ENCODE measurements at places on chromosomes 11 and 22.

- no peak for DNase-seq
Measured at GRCh38 chr22:20808844-20809243, 34.9 kb downstream of the SERPIND1 start.

- DNase-seq: no peak
Measured at GRCh38 chr22:38232196-38232595, 30.4 kb downstream of the MAFF start.

- DNase-seq: no peak
Measured at GRCh38 chr11:20025332-20025840, 134.9 kb downstream of the DBX1 start.

DNA sequence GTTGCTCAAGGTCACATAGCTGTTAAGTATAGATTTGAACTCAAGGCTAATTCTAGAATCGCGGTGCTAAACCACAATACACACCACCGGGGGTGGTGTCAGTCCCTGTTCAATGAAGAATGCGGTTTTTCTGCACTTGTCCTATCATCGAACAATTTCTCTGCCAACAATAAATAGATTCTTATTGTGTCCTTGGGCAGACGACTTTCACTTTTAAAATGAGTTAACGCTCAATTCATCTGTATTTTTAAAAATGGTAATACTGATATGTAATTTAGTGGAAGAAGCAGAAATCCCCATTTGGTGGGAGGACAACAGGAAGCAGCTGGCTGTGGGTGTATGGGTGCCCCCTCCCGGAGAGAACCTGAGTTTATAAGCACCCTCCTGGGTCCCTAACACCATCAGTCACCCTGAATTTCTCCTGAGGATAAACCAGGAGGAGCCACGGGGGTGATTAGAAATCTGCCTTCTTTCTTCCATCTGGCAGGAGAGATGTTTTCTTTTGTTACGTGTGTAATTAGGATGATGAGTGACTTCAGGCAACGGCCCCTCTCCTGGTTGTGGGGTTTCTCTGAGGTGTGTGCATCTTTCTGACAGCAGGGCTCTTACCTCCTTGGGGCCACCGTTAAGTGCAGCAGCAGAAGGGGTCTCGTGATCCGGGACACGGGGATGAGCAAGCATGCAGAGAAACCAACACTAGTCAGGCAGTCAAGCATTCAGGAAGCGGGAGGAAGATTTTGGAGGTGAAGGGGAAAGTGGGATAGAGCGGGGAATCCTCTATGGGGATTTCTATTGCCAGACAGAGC is 87.7 kb downstream of the GRAMD1B start:
- DNase-seq: no peak

DNA sequence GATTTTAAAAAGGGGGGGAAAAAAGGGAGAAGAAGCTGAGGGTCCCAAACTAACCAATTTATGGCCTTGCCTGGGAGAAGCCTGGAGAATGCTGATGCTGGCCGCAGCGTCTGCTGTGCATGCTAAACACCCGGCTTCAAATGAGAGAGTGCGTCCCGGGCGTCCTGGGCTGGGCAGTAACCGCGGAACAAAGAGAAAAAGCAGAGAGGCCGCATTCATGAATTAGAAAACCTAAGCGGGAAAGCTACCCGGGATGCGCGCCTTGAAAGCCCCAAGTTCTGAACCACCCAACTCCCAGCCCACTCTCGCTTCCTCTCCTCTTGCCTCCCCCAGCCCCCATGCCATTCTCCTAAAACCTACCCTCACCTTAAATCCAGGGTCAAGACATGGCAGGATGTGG is 6.5 kb downstream of the MN1 start:
- no peak for DNase-seq

DNA sequence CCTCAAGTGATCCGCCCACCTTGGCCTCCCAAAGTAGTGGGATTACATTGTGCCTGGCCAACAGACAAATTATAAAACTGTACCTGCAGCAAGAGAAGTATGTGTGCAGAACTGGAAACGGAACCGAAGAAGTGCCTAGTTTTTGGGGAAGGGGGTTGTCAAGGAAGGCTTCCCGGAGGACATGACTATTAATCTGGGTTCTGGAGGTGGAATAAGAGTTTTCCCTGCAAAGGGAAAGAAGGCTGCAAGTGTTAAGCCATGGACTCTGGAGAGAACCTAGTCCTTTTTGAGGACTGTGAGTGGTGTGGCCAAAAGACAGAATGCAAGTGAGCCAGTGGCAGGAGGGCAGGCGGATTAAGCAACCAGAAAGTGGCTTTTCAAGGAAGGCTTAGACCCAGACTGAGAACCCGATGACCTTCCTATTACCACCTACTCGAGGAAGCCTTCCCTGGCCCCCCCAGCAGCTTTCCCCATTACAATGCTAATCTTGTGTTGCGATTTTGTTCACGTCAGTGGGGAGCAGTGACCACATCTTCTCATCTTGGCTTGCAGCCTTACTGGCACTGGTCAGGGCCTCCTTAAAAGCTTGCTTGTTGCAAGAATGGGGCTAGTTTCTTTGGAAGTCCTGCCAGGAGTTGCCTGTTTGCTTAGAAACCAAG is 5.7 kb upstream of the SEPTIN3 start:
- DNase-seq: no peak

DNA sequence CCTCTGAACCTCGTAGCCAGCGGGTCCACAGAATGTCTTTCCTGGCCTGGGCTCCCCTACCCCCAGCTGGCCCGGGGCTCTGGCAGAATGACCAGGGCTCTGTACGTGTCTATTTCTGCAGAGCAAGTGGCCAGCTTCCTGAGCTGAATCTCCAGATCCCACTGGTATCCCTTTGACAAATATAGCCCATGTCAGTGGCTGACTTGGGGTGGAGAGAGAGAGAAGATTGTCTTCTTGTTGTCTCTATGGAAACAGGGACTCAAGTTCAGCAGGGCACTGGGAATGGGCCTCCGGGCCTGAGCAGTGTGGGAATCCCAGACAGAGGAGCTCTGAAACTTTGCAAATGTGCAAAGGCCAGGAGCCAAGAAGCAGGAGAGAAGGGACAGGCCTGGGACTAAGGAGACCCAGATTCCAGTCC is 33.9 kb downstream of the ANO1 start:
- DNase-seq: no peak

- DNase-seq: no peak
Measured at GRCh38 chr11:120532082-120532831, 20.7 kb downstream of the GRIK4 start.

GRCh38 chr11:62752177-62752785 is 1.7 kb downstream of the ZBTB3 start:
- no peak for DNase-seq

GRCh38 chr11:47705721-47706120 is 9.4 kb downstream of the AGBL2 start:
- no peak for DNase-seq

DNA sequence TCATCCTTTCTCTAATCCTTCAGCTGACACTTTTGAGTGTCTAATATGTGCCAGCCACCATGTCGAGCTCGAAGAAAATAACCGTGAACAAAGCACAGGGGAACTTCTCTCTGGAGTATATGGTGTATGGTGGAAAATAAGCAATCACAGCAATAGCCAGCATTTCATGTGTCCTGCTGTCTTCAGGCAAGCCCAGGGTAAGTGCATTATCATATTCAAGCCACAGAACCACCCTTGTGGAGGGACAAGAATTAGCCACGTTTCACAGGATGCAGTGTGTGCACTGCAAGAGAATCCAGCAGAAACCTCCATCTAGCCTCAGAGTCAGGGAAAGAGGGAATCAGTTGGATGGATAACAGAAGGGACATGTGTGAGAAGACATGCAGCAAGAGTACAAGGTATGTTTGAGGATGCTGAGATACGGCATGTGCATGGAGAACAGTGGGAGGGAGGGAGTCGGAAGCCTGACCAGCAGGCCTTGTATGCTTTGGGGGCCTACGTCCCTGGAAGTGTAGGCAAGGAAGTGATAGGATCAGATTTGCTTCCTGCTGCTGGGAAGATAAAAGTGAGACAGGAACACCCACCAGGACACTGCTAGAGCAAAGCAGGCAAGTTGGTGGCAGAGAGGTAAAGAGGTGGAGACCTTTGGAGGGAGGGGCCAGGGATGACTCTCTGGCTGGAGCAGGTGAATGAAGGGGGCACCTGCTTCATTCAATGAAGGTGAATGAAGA is 14.7 kb upstream of the GNAZ start:
- DNase-seq: no peak

DNA sequence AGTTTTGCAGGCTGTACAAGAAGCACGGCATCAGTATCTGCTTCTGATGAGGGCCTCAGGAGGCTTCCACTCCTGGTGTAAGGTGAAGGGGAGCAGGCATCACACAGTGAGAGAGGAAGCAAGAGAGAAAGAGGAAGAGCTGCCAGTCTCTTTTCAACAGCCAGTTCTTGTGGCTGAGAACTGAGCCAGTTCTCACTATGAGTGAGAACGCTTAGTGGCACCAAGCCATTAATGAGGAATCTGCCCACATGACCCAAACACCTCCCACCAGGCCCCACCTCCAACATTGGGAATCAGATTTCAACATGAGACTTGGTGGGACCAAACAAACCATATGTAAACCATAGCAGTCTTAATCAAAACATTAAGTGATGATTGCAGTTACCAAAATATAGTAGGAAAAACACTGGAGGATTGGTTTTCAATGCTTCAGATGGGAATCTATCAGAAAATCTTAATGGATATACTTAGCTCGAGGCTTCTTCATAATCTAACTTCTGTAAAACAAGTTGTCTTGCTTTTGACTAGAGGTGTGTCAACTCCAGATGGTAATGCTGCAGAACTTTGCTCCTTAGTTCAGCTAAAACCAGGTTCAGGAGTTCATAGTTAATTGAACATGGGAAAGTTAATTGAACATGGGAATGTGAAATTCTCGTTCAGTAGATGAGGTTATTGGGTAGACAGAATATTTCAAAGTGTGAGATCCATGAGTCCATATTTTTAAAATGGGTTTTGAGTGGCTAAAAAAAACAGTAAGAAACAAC is 12.2 kb downstream of the FAR1 start:
- DNase-seq: no peak

DNA sequence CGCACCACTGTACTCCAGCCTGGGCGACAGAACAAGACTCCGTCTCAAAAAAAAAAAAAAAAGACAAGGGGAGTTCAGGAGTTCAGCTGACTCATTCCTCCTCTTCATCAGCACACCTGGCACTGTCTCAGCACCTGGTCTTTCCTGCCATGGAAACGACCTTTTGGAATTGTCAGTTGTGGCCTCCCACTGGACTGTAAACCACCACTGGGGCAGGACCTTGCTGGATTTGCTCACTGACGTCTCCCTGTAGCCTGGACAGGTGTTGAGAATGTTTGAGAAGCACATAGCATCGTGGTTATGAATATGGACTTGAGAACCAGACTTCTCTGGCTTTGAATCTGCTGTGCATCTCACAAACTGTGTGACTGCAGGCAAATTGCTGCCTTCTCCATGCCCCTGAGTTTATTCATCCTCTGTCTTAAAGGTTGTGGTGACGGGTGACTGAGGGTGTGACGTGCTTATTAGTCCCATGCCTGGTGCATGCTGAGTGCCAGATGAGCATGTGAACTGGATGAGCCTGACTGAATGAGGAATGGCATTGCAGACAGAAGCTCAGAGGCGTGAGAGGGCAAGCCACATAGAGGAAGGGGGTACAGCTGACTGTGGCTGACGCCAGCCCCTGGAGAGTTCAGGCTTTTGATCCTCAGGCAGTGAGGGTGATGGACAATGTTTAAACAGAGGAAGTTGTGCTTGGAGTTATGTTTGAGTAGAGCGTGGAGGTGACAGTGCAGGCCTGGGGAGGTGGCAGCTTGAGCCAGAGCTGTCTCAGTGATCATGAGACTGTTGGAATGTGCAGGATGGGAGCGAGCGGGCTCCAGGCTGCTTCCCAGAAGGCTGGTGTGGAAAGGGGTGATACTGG is 12.7 kb downstream of the TOM1 start:
- DNase-seq: no peak

DNA sequence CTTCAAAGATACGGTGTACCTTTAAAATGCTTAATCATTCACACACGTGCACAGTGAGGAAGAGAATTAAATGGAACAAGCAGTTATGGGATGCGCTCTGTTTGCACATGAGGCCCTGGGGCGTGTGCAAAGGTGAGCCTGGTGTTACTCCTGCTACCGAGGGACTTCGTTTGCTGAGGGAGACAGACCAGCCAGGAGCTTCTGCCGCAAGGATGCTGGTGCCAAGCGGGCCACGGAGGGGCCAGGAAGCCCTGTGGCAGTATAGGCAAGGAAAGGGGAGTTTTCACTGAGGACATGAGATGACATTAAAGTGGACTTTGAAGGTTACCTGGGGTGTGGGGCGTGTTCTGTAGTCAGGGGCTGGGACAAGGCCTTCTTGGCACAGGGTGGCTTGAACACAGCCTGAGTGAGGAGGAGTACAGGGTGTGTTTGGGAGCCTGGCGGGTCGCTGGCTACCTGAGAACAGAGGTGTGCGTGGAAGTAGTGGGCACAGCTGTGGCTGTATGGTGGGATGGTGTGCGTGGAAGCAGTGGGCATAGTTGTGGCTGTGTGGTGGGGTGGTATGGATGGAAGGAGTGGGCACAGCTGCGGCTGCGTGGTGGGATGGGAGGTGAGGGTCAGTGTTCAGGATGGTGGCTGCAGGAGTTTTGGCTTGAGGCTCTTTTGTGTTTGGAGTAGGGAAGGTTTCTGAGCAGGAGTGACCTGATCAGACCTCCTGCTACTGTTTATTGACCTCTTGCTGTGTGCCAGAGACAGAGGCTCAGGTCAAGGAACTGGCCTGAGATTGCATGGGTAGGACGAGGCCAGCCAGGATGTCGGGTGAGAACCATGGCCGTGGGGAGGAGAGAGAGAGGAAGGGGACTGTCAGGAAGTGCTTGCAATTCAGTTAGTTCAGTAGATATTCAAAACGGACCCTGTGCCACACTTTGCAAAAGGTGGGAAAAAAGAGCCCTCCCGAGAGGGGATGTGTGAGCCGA is 13.7 kb downstream of the TBC1D22A start:
- DNase-seq: no peak

DNA sequence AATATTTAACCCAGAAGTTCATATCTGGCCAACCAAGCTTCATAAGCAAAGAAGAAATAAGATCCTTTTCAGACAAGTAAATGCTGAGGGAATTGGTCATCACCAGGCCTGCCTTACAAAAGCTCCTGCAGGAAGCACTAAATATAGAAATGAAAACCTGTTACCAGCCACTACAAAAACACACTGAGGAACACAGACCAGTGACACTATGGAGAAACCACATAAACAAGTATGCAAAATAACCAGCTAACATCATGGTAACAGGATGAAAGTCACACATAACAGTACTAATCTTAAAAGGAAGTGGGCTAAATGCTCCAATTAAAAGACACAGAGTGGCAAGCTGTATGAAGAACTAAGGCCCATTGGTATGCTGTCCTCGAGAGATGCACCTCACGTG is 311.4 kb downstream of the DYNC2H1 start:
- no peak for DNase-seq

- DNase-seq: peak; percentile 5
Measured at GRCh38 chr22:31230871-31231621, 18.9 kb downstream of the LIMK2 start.

- no peak for DNase-seq
Measured at GRCh38 chr11:92101920-92102319, 122.7 kb upstream of the FAT3 start.

DNA sequence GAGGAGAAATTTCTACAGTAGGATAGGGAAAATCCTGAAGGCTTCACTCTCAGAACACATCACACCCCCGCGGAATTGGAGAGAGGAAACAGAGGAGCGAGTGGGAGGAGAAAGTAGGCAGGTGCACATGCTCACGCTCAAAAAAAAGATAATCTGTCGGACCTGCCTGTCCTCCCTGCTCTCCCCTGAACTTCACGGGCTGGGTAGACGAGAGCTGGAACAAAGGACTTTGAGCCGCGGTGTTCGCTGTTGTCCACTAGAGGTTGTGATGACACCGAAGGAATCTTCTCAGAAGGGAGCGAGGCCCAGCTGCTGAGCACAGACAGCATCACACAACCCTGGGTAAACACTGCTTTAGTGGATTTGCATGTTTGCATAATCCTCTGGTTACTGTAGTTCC is 5.0 kb downstream of the SEZ6L start:
- DNase-seq: no peak

All from stimulated activated CD8-positive, alpha-beta memory T cell treated with anti-CD3 and anti-CD28 coated beads, Interleukin-15, amount 100 ng/mL, for 4 hours (primary cell).